ENCODE measurements at places on chromosomes 6 and 20.

DNA sequence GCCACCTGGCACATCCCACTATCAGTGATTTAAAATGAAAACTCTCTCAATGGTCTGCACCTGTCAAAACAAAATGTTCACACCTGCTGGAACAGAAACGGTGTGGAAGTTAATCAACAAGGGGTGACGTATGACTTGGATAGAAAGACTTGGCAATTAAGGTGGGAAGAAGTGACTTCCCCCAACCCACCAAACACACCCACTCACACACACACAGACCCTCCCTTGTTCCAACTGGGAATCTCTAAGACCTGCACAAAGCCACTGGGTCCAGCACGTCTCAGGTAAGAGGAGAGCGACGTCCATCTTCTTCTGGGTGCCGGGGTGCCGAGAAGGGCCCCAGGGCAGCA lies 25.1 kb upstream of the TCFL5 start:
- no peak for DNase-seq

- no peak for DNase-seq
These were observed 366.1 kb downstream of the MAFB start for GRCh38 chr20:40322941-40323340.

DNA sequence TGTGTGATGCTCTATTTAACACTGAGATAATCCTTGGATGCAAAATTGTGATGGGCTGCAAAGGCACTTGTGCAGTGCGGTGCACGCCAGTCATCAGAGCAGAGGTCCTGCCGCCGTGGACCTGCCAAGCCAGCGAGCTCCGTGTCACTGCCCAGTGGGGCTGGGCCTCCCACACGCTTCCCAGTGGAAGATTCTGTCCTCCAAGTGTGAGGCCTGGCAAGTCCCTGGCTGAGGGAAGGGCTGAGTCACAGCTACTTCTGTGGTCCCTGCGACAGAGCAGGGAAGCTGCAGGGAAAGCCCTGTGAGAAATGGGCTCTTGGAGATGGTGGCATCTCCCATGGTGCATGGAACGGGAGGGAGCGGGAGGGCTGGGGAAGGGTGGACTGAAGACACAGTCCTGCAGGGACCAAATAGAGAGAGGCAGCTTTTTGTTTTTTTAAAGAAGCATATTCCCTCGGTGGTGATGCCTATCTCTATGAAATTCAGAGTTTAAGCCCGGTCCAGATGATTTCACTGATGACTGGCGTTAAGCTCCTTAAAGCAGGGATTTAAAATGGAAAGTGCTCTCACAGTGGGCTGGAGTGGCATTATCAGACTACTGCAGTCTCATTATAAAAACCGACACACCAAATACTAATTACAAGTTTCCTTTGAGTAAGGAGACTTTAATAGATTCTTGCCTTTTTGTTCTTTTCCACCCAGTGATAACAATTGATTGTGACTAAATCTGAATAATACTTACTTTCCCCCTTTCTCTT lies 413.7 kb downstream of the QKI start:
- no peak for DNase-seq

DNA sequence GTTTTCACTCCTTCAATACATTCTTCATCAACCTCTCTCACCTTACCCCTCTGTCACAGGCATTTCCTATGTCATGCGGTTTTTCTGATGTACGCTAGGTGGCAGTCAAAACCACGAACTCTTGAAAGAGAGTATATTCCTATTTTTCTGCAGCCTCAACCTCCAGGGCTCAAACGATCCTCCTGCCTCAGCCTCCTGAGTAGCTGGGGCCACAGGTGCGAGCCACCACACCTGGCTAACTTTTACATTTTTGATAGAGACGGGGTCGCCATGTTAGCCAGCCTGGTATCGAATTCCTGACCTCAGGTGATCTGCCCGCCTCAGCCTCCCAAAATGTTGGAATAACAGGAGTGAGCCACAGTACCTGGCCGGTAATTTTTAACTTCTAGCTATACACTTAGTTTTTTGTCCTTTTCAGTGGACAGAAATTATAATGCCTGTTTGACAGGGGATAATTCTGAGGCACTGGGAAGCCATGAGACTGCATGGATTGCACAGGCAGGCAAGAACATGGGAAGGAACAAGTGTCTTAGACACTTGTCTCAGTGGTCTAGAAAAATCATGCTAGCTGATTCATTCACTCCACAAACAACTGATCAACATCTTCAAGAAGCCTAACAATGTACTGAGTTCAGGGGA lies 22.5 kb upstream of the HFE start:
- no peak for DNase-seq

- no peak for DNase-seq
These were observed 117.6 kb upstream of the CCN2 start for GRCh38 chr6:132068766-132069165.

DNA sequence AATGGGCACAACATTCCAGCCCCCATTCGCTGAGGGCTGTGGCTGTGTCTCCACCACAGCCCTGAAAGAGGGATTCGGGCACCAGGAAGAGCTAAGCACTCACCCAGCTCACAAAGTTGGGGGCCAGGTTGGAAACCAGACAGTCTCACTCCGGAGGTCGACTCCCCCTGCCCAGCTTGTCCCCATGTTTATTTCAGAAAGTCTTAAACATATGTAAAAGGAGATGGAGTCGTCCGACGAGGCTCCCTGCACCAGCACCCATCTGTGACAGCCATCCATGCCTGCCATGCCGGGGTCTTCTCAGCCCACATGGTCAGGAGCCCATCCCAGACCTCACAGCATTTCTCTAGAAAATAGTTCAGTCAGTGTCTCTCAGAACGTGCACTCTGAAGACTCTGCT lies 63.6 kb upstream of the STX16 start:
- no peak for DNase-seq

GRCh38 chr6:167238694-167239467 lies 52.2 kb upstream of the UNC93A start:
- DNase-seq: no peak

DNA sequence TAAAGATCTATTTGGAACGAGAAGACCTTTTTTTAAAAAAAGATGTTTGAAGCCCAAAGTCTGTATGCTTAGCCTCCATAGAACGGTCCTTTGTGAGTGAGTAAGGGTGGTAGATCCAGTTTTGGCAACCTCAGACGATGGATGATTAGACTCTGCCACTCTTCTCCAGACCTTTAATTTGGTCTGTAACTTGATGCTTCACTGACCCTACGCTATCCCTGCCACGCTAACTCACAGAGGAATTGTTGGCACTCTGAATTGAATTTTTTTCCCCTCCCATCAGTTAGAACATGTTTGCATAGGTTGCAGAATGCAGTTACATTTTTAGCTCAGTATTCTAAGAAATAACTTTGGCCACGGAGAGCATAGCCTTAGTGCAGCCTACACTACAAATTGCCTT lies 15.8 kb upstream of the DEK start:
- DNase-seq: no peak

- no peak for DNase-seq
These were observed 8.4 kb upstream of the CABLES2 start for GRCh38 chr20:62415354-62416111.

- no peak for DNase-seq
These were observed 161.7 kb downstream of the ERMARD start for GRCh38 chr6:169913096-169913638.

DNA sequence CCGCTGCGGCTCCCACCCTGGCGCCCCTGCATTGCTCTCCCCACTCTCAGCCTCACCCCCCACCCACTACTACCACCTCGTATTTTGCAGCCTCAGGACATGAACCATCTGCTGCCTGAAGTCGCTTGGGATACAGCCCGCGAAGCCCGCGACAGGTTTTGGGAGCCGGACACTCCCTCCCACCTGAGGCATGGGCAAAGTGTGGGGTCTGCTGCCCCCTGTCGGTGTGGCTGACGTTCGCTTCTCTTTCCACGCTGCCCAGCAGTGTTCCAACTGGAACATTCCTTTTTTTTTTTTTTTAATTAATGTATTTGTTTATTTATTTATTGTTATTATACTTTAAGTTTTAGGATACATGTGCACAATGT lies 15.3 kb upstream of the LPA start:
- DNase-seq: no peak

DNA sequence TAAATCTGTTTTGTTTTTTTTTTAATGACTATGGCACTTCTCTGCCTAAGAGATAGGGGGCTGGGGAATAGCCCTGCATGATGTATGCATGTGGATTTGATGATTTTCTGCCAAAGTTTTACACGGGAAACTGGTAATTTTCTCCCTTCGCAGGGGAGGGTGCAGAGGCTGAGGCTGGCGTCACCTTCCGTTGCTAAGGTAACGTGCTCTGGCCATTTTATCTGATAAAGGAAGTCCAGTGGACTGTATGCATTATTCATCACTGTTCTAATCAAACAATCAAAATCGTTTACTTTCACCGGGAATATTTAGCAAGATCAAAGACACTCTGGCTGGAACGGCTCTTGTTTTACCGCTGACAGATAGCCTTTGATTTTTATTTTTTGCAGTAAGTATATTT lies 789 bp downstream of the PHACTR1 start:
- DNase-seq: no peak

DNA sequence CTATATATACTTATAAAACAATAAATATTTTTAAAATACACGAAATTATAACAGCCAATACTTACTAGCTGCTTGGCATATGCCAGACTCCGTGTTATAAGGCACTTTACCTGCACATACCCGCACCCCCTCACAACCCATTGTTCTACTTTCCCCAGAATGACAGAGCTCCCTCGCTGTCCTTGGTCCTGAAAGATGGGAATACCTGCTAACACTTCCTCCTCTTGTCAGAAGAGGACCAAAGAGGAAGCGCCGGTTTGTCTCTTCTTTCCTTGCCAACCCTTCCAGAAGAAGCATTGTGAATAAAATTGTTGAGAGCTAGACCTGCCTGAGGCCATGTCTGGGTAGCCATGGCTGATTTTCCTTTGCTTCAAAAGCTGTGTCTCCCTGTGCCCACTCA lies 149.3 kb downstream of the PTPRT start:
- no peak for DNase-seq

DNA sequence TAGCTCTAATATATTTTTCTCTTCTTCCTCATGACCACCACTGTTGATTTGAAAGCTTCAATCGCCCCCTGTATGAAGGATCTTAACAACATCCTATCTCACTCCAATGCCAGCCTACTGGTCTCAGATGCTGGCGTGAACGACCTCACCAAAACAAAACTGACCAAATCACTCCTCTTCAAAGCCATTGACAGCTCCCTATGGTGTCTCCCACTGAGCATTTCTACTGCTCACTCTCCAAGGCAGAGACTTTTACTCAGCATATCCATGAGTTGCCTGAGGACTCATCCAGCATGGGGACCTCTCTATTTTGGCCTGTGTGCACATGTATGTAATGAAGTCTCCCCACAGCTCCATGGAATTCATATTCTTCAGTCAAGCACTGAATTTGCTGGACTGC lies 520.4 kb downstream of the TFAP2B start:
- no peak for DNase-seq

- DNase-seq: no peak
These were observed 47.9 kb downstream of the QRSL1 start for GRCh38 chr6:106677282-106677681.

DNA sequence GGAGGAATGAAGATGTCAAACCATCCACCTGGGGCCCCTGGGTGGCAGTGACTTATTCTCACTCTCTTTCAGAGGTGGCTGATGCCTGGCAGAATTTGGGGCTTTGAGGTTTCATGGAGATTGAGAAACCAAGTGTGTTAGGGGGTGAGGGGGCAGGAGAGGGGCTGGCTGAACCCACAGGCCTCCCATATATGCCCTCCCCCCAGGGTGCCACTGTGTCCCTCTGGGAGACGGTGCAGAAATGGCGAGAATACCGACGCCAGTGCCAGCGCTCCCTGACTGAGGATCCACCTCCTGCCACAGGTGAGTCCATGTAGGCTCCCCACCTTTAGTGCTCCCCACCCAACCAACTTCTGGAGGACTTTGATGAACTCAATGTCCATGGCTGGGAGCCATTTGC lies 7.6 kb downstream of the GLP1R start:
- DNase-seq: no peak

DNA sequence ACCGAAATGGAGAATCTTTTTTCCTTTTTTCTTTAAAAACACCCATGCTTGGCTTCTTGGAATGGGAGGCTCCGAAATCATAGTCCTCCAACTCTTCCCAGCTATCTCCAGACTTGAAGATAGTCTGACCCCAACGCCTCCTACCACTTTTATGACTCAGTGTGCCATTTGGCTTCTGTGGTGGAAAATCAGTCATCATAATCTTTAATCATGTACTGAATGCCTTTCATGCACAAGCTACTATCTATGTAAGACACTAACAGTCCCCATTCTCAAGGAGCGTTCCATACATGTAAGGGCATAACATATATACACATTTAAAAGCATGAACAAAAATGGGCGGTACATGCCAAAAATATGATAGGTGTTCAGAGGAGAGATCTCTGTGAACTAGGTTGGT lies 44.1 kb downstream of the TMEM14B start:
- DNase-seq: no peak

GRCh38 chr20:20415321-20415720 lies 47.4 kb downstream of the INSM1 start:
- DNase-seq: no peak
